ENCODE measurements at places on chromosomes 6 and 20. TPM values are rescaled to one million over a fixed set of nuclear protein-coding genes. Genes with fewer than 3 reads are reported as not detected.

The CDH26 gene
- not detected for total RNA-seq

The GSTA3 gene
- not detected for total RNA-seq

The SLC18B1 gene
- total RNA-seq = 6.8 TPM

The LBP gene
- not detected for total RNA-seq

The SLA2 gene
- total RNA-seq = not detected

The C6orf118 gene
- total RNA-seq = not detected

The GJA1 gene
- 251 TPM for total RNA-seq

The RSPH3 gene
- 6.4 TPM for total RNA-seq

The TGM3 gene
- total RNA-seq = 0.08 TPM

The GTSF1L gene
- not detected for total RNA-seq

The DTD1 gene
- 69.8 TPM for total RNA-seq

The TSBP1 gene
- total RNA-seq = not detected

The SMLR1 gene
- not detected for total RNA-seq

The PBOV1 gene
- total RNA-seq = not detected

The SEMG1 gene
- not detected for total RNA-seq

The LPA gene
- total RNA-seq = not detected

The SNAP25 gene
- 0.65 TPM for total RNA-seq

The GNRH2 gene
- total RNA-seq = not detected

The FABP7 gene
- not detected for total RNA-seq

The GJA10 gene
- not detected for total RNA-seq

The EMILIN3 gene
- not detected for total RNA-seq

The ABCF1 gene
- total RNA-seq = 33.0 TPM

The SMOC2 gene
- total RNA-seq = not detected

The EPPIN gene
- not detected for total RNA-seq

The KHDC1L gene
- total RNA-seq = not detected

The TOX2 gene
- total RNA-seq = 5.2 TPM

The UNC5CL gene
- total RNA-seq = 0.74 TPM

The KIAA0408 gene
- total RNA-seq = 12.8 TPM

The PAK5 gene
- not detected for total RNA-seq

The PPP1R14C gene
- 2.1 TPM for total RNA-seq

The GNAS-AS1 gene
- total RNA-seq = 0.81 TPM

The CST9 gene
- not detected for total RNA-seq

The SEL1L2 gene
- not detected for total RNA-seq

The ACTR5 gene
- total RNA-seq = 2.9 TPM

The LRP11 gene
- total RNA-seq = 74.1 TPM

The SIGLEC1 gene
- 0.08 TPM for total RNA-seq

The STMND1 gene
- not detected for total RNA-seq

The IL17F gene
- total RNA-seq = not detected

The PCK1 gene
- total RNA-seq = not detected

The COL19A1 gene
- total RNA-seq = 0.09 TPM

The DDX43 gene
- total RNA-seq = 0.99 TPM

The ZBP1 gene
- total RNA-seq = not detected

The SLC17A1 gene
- total RNA-seq = not detected

The LGSN gene
- not detected for total RNA-seq

The C2 gene
- 4.4 TPM for total RNA-seq

The TCP11 gene
- not detected for total RNA-seq

The ABHD16B gene
- not detected for total RNA-seq

The COL9A3 gene
- 0.98 TPM for total RNA-seq

The DDO gene
- 2.3 TPM for total RNA-seq

The NKX2-2 gene
- total RNA-seq = not detected

The RIPPLY2 gene
- not detected for total RNA-seq

The KCNK17 gene
- not detected for total RNA-seq

The RIPOR3 gene
- 1.6 TPM for total RNA-seq

The SNPH gene
- 7.7 TPM for total RNA-seq

The SLC22A16 gene
- not detected for total RNA-seq

The LY6G6F gene
- total RNA-seq = not detected

The PRND gene
- total RNA-seq = not detected

The CFAP206 gene
- 0.27 TPM for total RNA-seq

The C6orf141 gene
- 5.7 TPM for total RNA-seq

Data from fibroblast of the aortic adventitia (primary cell).